Left lobe of liver (tissue), 2 donors: ENCODE measurements at places on chromosomes 2 and 18. TPM values are rescaled to one million over a fixed set of nuclear protein-coding genes. Genes with fewer than 3 reads are reported as not detected.

Gene REEP1
- 0.50 TPM for total RNA-seq

Gene ID2
- 121 TPM for total RNA-seq

Gene SCYGR4
- not detected for total RNA-seq

Gene AOX1
- total RNA-seq, result 1,212 TPM

Gene FAM161A
- total RNA-seq, result 0.75 TPM

Gene GALNT3
- 1.1 TPM for total RNA-seq

Gene TUBA3D
- total RNA-seq, result 0.15 TPM

Gene SIGLEC15
- 0.20 TPM for total RNA-seq

DNA sequence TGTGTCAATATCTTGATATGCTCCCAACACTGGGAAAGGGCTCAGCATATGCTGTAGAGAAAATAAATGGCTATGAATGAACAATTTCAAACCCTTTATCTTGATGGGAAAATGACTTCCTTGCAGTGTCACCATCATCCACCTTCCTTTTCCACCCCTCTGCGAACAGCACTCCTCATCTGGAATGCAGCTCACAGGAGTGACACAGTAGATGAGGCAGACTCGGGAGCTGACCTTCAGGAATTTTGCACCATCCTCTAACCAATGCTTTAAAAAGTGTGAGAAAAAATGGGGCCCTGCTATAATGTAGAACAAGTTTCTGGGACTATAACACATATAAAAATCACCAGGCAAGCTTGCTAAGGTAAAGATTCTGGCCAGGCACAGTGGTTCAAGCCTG lies 41.3 kb upstream of the YPEL5 start:
- no peak for DNase-seq

- DNase-seq, result no peak
Measured at GRCh38 chr18:44730803-44731529, 50.3 kb downstream of the SETBP1 start.

DNA sequence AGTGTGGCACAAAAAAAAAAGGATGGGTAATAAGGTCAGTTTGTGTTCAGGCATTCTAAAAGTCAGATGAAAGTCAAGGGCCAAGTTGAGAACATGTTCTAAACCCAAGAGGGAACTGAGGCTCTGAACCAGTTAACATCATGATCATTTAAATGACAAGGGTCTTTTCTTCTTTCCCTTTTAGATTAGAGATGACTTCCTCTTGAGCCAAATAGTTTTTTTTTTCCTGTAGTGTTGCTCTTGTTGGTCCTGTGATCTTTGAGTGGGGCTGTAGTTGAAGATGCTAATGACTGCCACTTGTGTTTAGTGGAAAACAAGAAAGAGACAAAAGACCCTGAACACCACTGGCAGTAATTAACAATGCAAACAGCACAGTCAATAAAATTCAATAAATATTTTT lies 482.7 kb upstream of the SYT4 start:
- DNase-seq, result no peak

GRCh38 chr2:47264143-47264542 lies 109.0 kb upstream of the STPG4 start:
- no peak for DNase-seq

- DNase-seq, result no peak
Measured at GRCh38 chr2:186862869-186863709, 14.1 kb upstream of the ZSWIM2 start.

DNA sequence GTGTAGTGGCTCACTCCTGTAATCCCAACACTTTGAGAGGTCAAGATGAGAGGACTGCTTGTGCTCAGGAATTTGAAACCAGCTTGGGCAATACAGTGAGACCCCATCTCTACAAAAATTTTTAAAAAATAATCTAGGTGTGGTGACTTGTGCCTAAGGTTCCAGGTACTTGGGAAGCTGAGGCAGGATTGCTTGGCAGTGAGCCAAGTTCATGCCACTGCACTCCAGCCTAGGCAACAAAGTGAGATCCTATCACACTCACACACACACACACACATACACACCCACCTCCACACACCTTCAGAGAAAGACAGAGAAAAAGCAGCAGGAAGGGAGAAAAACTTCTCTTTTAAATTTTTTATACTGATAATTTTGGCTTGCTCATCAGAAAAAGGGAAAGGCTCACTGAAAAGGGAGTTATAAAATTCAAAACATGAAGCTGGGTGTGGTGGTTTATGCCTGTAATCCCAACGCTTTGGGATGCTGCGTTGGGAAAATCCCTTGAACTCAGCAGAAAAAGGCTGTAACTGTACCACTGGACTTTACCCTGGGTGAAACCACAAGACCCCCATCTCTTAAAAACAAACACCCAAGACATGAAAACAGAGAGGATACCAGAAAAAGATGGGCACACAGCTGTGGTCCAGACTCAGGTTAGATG lies 25.7 kb downstream of the FAM168B start:
- DNase-seq, result no peak

- peak; percentile 45 for DNase-seq
Measured at GRCh38 chr18:57859314-57859713, 56.2 kb upstream of the ATP8B1 start.

DNA sequence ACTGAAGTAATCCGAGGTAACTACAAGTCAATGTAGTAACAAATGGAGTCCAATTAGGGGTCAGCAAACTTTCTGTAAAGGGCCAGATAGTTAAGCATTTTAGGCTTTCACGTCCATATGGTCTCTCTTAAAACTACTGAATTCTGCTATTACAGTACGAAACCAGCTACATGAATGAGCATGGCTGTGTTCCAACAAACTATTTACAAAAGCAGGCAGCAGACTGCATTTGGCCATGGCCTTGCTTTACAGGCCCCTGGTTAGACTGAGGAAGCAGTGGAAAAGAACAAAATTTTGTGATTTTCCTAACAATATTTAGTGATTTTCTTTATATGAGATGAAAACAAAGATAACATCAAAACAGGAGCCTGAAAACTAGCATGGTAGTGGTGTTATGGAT lies 64.0 kb downstream of the RTN4 start:
- DNase-seq, result no peak

DNA sequence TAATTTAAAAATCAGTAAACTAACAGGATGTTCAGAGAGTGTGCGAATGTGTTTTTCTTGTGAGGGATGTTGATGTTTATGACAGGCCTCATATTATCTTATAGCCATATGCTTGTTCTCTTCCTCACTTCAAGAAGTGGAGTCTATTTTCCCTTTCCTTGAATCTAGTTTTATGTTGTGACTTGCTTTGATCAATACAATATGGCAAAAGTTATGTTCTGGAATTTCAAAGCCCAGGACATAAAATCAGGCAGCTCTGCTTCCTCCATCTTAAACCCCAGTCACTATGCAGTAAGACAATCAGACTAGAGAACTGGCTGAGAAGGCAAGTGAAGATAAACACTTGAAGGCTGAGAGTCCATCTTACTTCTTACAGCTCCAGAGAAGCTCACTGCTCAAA lies 585.1 kb upstream of the NETO1 start:
- no peak for DNase-seq

GRCh38 chr2:199381531-199381930 lies 76.2 kb downstream of the SATB2 start:
- DNase-seq, result no peak

DNA sequence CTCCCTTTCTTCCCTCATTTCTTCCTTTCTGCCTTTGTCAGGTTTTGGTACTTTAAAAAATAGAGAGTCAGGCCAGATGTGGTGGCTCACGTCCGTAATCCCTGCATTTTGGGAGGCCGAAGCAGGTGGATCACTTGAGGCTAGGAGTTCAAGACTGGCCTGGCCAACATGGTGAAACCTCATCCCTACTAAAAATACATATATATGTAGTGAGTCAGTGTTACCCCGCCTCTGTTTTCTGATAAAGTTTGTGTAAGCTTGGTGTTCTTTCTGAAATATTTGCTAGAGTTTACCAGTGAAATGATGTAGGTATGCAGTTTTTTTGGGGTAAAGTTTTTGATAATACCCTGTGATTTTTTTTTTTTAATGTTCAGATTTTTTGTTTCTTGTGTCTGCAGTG lies 58.8 kb downstream of the DGKD start:
- no peak for DNase-seq

- DNase-seq, result no peak
Measured at GRCh38 chr18:10453261-10453805, 1.1 kb upstream of the APCDD1 start.

GRCh38 chr2:169512525-169512924 lies 3.0 kb downstream of the KLHL41 start:
- DNase-seq, result no peak

DNA sequence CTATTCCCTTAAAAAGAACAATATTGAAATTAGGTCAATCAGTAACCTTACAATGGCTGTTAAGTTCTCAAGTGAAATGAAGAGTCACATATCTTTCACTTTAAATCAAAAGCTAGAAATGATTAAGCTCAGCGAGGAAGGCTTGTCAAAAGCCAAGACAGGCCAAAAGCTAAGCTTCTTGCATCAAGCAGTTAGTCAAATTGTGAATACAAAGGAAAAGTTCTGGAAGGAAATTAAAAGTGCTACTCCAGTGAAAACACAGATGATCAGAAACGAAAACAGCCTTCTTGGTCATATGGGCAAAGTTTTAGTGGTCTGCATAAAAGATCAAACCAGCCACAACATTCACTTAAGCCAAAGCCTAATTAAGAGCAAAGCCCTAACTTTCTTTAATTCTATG lies 402.6 kb upstream of the ZEB2 start:
- DNase-seq, result no peak
